ENCODE measurements at places on chromosomes 16 and 17.

- DNase-seq: no peak
Observed at GRCh38 chr17:55546991-55547664, 35.9 kb upstream of the SMIM36 start.

DNA sequence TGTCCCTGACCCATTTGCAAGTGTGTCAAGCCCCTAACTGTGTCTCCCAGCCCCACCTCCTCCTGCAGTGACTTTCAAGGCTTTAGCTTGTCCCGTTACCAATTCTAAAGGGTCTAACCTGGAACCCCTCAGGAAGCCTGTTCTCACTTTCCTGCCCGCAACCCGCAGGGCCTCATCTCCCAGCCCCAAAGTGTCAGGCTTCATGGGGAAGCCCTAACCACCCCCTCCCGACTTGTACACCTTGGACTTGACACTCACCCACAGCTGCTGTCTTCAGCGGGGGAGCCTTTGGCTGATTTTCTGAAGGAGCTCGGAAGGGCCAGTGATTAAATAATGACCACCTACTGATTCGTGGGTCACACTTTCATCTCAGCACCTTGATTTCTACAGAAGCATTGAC lies 33.1 kb downstream of the NLRC5 start:
- DNase-seq: no peak

- DNase-seq: peak; percentile 19
Observed at GRCh38 chr16:49543631-49543946, 170.0 kb downstream of the C16orf78 start.

DNA sequence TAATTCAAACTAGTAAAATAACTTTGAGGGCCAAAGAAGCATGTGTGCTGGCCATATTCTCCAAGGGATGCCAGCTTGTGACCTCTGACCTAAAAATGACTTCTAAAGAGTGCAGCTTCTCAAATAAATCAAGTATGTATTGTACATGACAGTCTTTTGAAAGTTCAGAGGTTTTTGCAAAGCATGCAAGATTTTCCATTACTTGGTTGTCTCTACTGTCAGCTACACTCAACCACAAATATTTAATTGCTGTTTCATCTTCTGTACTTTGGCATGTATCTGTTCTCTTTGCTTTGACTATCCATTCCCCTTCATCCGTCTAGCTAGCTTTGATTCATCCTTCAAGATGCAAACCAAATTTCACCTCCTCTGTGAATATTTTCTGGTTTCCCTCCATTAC lies 121.9 kb upstream of the HS3ST2 start:
- DNase-seq: no peak

- DNase-seq: no peak
Observed at GRCh38 chr16:85994492-85995490, 95.8 kb downstream of the IRF8 start.

DNA sequence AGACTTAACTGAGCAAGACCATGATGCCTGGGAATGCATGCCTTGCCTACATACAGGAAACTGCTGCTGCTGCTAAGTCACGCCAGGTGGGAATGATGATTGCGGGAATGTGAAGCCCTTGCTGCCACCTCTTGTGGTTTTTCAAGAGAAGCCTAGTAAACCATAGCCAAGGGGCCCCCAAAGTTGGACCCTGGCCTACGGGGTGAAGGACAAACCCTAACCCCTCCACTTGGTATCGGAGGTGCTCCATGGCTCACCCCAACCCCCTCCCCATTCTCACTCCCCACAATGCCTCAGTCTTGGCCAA lies 233.9 kb downstream of the ZNF423 start:
- no peak for DNase-seq

All from cerebellar cortex (tissue), 1 donor.